NCI-H82 (cell line): ENCODE measurements at places on chromosomes 7 and 10.

GRCh38 chr10:119483001-119483400 is 59.5 kb downstream of the RGS10 start:
- DNase-seq, result no peak

DNA sequence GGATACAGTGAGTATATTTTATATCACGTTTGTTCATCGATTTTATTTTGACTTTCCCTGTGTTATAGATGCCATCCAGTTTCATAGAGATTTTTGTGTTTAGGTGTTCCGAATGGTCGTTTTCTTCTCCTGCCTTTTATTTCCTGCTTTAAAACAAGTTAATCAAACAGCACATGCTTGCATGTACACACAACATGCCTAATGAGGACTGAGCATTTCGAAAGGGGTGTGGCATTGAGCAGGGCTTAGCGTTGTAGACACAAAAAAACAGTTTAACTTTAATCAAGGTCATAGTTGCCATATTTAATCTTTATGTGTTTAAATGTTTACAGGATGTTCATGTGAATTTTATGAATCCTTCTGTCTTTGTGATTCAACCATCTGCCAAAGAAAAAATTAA is 430.5 kb upstream of the GALNT17 start:
- DNase-seq, result no peak

GRCh38 chr7:30448461-30449189 is 30.0 kb downstream of the NOD1 start:
- DNase-seq, result no peak

DNA sequence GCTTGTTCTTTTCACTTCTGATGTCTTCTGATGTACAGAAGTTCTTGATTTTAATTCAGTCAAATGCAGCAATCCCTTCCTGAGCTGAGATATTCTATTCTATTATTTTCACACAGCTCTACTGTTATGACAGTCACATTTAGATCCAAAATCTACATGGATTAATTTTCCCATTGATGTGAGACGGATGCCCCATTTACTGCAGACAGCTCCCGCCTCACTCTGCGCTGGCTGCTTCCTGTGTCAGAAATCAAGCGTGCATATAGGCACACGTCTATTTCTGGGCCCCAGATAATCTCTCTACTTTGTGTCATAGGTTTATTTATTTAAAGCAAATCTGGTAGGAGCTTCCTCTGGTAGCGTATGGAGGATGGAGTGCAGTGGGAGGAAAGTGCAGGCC is 6.7 kb downstream of the BNIP3 start:
- no peak for DNase-seq

GRCh38 chr10:84348447-84348846 is 20.1 kb downstream of the CCSER2 start:
- no peak for DNase-seq

- DNase-seq, result no peak
These were observed 10.1 kb downstream of the PAPSS2 start for GRCh38 chr10:87669752-87670151.

DNA sequence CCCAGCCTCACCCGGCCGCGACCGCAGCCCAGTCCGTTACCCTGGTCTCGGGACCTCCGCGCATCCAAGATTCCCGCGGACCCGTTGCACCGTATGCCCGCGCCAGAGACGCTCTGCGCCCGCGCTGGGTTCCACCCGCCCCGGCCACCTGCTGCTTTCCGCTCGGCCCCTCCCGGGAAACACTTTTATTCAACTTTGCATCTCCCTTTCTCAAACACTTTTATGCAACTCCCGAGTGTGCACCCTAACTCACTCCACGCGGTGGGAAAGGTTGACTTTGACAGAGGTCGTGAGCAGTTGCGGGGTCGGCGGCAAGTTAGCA is at the start of gene ODAD2:
Gene ODAD2 (minus strand): TSS at position 126 of the 322 bp plus-strand sequence. CDS start 3,937 bp downstream, outside the sequence.
- no peak for DNase-seq

DNA sequence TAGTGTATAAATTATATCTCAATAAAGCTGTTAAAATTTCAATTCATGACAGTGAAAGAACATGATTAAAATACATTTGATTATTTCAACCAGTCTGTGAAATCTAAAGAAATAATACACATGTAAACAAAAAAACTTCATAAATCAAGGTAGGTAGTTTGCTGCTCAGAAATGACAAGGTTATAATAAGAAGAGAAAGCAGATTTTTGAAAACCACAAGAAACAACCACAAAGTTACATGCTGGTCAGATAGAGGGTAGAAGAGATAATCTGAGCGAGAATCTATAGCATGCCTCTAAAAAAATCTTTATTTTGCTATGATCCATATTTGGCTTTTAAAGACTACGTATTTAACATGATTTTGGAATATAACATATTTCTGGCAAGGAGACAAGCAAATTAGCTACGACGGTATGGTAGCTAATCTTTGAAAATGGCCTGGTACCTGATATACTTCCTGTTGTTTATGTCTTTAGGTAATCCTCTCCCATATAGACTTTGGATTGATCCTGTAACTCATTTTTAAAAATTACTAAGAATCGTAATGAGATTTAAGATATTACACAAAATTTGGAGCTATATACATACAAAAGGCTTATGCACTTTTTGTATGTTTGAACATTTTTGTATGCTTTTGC is 23.5 kb upstream of the VCL start:
- DNase-seq, result no peak

GRCh38 chr7:24213311-24213710 is 70.7 kb upstream of the NPY start:
- DNase-seq, result no peak

DNA sequence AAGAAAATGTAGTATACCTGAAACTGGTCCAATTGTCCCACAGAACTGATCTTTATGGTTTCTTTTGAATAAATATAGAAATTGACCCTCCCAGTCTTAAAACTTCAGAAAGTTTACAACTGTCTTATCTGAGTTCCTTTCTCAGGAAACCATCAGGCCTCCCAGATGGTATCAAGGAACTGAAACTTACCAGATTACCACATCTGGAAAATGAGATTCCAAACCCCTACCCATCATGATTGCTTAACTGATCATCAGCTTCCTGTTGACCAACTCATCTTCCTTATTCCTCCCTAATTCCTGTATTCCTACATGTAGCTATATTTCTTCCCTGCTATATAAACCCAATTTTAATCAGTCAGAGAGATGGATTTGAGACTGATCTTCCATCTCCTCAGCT is 5.5 kb downstream of the VWDE start:
- no peak for DNase-seq

GRCh38 chr10:102691285-102692066 is 22.7 kb downstream of the ARL3 start:
- no peak for DNase-seq

GRCh38 chr7:155916926-155917655 is 104.8 kb upstream of the SHH start:
- no peak for DNase-seq

DNA sequence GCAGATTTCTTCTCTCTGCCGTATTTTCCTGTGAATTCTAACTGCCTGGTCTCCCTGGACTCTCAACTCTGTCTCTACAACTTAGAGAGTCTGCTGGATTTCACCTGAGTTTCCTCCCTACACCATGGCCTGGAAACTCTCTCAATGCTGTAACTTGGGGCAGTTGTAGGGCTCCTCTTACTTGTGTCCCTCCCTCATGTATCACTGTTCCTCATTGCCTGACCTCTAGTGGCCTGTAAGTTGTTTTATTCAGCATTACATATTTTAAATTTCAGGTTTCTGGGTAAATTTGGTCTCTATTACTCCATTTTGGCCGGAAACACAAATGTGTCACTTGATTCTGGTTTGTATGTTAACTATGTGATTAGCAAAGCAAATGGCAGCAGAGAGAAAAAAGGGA is 70.9 kb downstream of the DYNC1I1 start:
- DNase-seq, result no peak

DNA sequence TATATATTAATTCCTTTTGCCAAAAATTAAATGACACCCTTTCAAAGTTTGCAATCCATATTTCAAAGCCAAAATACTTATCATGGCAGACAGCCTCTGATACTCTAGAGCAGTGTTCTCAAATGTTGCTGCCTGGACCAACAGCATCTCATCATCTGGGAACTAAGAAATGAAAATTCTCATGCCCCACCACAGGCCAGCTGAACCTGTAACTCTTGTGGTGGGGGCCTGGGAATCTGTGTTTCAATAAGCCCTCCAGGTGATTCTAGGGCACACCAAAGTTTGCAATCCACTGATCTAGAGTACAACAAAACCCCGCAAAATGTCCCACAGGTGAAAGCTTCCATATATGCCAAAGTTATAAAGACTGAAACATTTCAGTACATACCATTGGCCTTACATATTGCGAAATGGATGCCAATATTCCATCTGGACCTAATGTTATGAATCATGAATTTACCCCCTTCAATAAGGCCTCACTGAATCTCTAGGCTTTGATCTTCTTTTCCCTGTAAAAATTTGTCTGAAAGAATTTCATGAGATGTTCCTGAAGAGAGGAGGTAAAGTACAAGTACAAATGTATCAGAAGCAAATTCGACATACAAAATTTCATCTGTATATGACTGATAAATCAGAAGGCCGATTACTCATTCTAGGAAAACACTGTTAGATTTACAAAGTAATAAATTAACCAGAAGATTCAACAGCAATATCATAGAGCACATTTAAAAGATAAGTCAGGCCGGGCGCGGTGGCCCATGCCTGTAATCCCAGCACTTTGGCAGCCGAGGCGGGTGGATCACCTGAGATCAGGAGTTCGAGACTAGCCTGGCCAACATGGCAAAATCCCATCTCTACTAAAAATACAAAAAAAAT is 25.3 kb upstream of the EPC1 start:
- no peak for DNase-seq

GRCh38 chr7:6346581-6346980 is 74.2 kb upstream of the CYTH3 start:
- peak; percentile 8 for DNase-seq

DNA sequence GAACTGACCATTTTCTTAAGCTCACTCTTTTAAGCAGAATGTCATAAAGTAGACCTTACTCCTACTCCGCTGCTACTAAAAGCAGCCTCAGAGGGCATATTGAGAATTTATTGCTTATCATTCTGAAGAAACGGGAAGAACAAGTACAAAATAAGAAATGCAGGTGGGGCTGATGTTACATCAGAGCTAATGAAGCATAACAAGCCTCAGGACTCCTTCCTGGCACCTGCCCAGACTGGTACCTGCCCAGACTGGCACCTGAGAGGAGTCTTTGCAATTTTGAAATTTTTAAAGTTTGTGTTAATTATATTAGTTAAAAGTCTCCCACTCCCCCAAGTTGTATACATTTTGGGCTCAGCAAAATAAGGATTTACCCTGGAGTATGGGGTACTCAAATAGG is 162.4 kb downstream of the SEMA3E start:
- DNase-seq, result no peak

- peak; percentile 88 for DNase-seq
These were observed 54.8 kb downstream of the ZMIZ1 start for GRCh38 chr10:79123547-79123963.

DNA sequence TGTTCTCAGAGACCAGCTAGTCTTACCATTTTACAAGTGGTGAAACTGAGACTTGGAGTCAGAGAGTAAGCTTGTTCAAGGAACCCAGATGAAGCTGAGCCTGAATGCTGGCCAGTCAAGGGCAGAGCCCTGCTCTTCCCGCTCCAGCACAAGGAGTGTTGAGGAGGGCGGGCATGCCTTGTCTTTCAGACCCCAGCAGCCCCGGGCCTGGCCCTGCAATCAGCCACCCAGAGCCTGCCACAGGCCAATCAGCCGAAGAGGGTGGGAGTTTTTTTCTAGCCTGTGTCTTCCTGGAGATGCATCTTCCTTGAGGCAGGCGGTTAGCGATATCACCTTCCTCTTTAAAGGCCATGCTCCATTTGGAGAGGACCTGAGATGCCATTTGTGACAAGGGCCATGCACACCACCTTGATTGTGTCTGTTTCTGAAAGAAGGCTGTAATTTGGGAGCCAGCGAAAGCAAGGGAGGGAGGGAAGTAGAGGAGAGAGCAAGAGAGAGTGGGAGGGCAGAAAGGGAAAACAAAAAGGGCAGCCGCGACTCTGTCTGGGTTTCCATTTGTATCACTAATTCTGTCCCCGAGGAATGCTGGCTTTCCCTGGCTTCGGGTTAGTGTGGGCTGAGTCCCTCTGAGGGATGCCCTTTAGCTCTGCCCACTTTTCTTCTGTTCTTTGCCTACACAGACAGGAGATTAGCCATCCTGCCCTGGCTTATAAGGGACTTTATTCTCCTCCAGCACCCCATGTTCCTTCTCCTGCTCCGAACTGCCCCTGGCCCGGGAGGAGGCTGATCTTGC is 8.0 kb downstream of the CDH23 start:
- DNase-seq, result no peak

DNA sequence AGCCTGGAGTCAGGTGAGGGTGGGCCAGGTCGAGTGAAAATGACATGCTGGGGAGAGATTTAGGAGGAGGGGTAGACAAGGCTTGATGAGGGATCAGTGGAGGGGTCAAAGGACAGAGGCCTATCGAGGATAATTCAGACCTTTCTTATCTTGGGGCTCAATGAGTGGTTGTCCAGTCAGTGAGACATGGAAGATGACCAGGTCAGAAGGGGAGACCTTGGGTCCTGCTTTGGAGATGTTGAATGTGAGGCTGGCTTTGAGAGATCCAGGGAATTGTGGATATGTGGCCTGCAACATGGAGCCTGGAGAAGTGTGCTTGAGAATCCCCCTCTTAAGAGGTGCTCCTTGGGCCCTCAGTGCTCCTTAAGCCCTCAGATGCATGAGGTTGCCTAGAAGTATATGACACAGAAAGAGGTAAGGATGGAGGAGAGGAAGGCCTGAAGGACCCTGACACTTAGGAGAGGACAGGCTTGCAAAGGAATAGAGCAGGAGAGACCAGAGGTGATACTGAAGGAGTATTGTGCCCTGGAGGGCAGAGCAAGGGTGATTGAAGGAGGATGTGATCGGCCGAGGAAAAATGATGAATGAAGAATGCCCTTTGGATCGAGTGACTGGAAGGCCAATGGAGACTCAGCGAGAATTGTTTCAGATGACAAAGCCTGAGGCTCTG is 129.8 kb upstream of the GPR26 start:
- DNase-seq, result no peak

DNA sequence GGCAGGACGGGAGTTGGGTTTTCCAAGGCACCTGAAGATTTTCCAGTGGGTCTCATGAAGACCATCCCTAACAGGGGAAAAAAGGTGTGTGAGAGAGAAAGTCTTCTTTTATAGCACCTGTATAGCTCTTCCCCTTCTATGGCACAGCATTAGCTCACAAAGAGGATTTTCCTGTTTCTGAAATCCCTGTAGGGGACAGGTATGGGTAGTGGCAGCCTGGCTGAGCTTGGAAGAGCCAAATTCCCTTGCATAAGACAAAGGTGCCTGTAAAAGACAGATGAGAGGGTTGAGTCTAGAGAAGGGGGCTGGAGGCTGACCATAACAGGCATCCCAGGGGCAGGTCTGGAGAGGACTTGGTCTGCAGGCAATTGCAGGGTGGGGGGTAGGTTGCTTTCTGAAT is 63.7 kb downstream of the COL13A1 start:
- no peak for DNase-seq

- no peak for DNase-seq
These were observed 6.4 kb downstream of the USP54 start for GRCh38 chr10:73584737-73585136.

DNA sequence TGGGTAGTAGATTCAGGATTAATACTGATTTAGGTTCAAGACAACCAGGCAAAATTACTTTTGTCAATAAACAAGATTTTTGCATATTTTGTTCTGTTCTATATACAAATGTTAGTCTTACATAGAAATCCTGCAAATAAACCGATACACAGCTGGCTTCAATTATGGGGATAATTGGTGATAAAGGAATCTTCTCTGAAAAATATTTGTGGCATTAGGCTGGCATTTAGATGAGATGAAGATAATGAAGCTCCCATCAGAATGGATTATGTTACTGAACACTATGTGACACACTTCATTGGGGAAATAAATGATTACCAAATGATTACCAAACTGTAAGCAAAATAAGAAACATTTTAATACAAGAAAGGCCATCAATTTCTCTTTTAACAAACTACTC is 65.8 kb downstream of the NT5C2 start:
- DNase-seq, result peak; percentile 37
